ENCODE measurements at places on chromosomes 7 and 10.
A peak's percentile ranks its signal among the peaks of the same experiment; 100 is the strongest.

DNA sequence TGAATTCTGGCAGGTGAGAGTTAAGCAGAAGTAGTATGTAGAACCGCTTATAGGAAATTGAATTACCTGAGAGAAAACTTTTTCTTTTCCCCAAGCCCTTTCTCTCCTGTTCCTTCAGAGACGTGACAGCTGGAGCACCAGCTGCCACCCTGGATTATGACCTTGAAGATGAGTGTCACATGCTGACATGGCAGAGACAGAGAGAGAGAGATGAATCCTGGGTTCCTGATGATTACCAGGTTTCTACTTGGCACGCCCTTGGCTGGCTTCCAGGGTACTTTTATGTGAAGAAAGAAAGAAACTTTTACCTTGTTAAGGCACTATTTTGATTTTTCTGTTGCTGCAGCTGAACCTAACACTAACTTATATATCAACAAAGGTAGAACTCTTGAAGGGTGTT is 99.9 kb downstream of the GPR26 start:
- no peak for DNase-seq

DNA sequence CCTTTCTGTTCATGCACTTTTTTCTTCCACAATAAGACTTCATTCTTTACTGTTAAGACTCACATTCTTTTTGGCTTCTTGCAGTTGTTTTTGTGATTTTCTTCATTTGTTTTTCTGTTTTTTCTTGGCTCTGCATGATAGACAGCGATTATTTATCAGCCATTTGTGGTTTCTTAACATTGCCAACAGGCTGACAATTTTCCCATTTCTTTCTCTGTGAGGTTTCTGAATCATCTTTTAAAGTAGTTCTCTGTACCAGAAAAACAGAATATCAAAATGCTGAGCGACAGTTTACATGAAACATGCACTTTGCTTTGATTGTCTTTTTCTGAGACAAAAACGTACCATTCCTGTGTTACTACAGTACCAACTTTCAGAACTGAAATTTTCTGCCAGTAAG is 334.2 kb upstream of the MAGI2 start:
- DNase-seq: no peak

GRCh38 chr10:51344371-51344770 is 270.1 kb downstream of the PRKG1 start:
- DNase-seq: no peak

- DNase-seq: peak; percentile 66
Measured at GRCh38 chr7:111132833-111133232, 41.9 kb downstream of the LRRN3 start.

GRCh38 chr7:155893664-155894063 is 81.4 kb upstream of the SHH start:
- no peak for DNase-seq

- no peak for DNase-seq
Measured at GRCh38 chr10:58667658-58668310, 155.1 kb downstream of the BICC1 start.

GRCh38 chr10:74189999-74190421 is 39.0 kb downstream of the ADK start:
- DNase-seq: peak; percentile 73

GRCh38 chr7:45937301-45937700 is 16.2 kb upstream of the IGFBP3 start:
- DNase-seq: no peak

- DNase-seq: no peak
Measured at GRCh38 chr7:44974549-44974948, 4.3 kb downstream of the MYO1G start.

DNA sequence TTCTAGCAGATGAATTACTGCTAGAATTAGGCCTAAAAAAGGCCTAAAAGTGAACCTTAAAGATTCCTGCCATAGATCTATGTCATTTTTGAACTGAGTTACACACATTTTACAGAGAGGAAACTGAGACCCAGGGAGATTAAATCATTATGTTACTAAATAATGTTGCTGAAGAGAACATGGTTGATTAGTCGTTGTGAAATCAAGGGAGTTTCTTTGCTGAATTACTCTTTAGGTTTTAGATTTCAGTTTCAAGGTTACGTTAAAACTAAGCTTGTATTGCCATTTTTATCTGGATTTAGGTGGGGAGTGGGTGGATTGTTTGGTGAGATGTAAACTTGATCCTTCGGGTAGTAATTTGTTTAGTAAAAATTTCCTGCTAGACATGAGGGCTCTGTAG is 21.3 kb downstream of the CDK14 start:
- DNase-seq: no peak

DNA sequence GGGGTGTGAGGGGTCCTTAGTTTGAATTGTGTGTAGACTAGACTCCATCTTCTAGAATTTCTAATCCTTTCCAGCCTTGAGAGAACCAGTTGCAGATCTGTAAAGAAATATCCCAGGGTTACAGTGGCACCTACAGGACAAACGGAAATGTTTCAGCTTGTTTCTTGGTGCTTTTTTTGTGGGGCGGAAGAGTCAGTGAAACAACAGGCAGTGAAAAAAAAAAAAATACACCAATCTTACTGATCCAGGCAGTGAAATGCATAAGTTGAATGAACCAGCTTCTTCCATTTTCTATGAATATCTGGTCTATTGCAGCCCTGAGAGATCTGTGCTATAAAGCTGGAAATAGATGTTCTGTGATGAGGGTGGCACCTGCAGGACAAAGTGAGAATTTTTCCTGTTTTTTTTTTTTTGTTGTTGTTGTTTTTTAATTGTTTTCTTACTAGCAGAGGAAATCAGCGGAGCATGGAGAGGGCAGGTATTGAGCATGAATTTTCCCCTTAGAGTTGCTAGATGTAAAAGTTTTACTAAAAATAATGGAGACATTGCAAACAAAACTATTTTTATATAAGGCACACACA is 81.9 kb upstream of the DYNC1I1 start:
- peak; percentile 54 for DNase-seq

DNA sequence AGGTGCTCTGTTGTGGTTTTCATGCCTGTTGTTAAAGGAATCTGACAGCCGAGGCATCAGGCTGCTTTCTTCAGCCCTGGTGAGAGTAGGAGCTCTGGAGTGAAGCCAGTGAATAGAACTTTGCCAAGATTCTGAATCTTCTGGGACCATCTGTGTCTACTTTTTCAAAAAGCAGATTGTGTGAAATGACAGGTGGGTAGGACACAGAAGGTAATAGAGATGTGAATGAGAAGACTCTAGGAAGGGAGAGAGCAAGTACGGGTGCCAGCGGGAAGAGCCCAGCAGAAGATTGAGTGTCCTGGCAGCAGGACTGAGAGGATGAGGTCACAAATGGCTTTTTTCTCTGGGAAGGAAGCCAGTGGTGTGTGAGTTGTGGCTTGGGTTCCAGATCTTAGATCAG is 429.2 kb downstream of the SDK1 start:
- DNase-seq: no peak

GRCh38 chr10:5644930-5645329 is 21.5 kb downstream of the ASB13 start:
- DNase-seq: no peak

- DNase-seq: no peak
Measured at GRCh38 chr10:24292304-24293293, 83.7 kb downstream of the KIAA1217 start.

DNA sequence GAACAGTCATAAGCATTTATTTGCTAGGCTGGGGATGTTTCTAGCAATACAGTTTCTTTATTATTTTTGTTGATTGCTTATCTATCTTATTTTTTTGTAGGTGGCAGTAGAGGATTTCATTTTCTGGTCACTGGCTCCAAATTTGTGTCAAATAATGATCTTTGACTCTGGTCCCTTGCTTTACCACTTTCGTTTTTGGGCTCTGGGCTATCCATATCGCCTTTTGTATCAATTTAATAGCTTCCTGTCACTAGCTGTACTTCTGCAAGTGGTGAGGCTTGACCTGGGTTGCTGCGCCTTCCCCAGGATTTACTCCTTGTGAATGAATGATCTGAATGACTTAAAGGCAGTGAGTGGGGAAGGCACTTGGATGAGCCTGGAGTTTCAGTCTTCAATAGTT is 48.4 kb downstream of the MDFIC start:
- DNase-seq: no peak

- DNase-seq: no peak
Measured at GRCh38 chr10:70930263-70931000, 42.1 kb upstream of the PCBD1 start.

GRCh38 chr7:78280276-78280675 is 481.7 kb downstream of the PHTF2 start:
- no peak for DNase-seq

DNA sequence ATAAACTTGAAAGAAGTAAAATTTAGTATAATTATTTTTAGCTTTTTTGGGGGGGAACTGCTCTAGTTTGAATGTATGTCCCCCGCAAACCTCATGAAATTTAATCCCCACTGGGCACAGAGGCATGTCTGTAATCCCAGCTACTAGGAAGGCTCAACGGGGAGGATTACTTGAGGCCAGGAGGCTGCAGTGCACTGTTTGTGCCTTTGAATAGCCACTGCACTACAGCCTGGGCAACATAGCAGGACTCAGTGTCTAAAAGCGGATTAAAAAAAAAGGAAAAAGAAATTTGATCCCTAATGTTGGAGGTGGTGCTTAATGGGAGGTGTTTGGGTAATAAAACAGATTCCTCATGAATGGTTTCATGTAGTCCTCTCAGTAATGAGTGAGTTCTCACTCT is 43.1 kb upstream of the PHF14 start:
- DNase-seq: no peak

DNA sequence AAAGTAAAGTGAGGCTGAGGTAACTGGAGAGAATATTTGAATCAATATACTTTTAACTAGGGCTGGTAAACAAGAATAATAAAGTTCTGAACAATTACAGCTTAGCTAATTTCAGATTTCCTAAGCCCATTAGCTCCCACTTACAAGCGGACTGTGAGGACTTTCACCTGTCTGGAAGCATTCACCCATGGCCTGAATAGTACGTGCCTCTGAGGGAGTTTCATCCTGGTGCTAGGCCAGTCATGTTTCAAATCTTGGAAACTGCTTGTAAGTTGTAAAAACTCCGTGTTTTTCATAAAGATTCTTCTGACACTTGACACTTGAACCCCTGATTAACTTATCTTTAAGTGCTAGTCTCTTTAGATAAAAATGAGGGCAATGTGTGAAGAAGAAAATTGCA is 975.2 kb upstream of the GHITM start:
- DNase-seq: no peak

- DNase-seq: no peak
Measured at GRCh38 chr10:116112232-116113231, 160.5 kb downstream of the GFRA1 start.

- DNase-seq: no peak
Measured at GRCh38 chr7:42100156-42100508, 136.9 kb downstream of the GLI3 start.

All from Panc1 (cell line).